ENCODE measurements at places on chromosomes 13 and 19.
A peak's percentile ranks its signal among the peaks of the same experiment; 100 is the strongest.

- peak; percentile 36 for DNase-seq
Observed at GRCh38 chr19:47231215-47232054, 436 bp upstream of the BBC3 start.

DNA sequence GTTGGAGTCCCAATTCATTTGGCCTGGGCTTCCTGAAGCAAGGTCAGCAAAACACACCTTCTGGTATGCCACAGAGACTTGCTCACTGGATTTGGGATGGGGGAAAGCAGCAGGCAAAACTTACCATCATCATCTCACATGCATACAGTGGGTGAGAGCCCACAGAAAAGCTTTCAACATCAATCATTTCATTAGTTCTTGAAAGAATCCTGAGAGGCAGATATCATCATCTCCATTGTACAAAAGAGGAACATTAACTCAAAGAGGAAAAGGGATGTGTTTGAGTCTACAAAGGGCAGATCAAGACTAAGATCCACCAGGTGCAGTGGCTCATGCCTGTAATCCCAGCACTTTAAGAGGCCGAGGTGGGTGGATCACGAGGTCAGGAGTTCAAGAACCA lies 6.4 kb downstream of the WDR87 start:
- no peak for DNase-seq

DNA sequence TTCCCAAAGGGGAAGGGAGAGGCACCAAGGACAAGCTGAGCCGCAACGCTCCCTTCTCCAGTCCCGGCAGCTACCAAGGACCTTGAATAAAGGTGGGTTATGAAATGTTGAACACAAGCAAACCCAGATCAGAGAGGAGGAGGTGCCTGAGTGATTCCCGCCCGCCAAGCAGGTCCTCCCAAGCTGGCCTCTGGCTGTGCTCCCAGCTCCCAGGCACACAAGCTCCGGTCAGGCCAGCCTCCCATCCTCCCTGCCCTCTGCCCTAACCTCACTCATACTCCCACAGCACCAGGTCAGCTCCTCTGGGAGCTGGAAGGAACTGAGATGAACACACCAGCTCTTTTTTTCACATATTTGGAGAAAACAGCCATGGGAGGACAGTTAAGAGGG lies 3.7 kb downstream of the NAPA start:
- DNase-seq: no peak

GRCh38 chr13:45658586-45659235 lies 43.2 kb upstream of the ERICH6B start:
- DNase-seq: no peak

GRCh38 chr19:31970027-31970461 lies 375.4 kb upstream of the ZNF507 start:
- DNase-seq: no peak

DNA sequence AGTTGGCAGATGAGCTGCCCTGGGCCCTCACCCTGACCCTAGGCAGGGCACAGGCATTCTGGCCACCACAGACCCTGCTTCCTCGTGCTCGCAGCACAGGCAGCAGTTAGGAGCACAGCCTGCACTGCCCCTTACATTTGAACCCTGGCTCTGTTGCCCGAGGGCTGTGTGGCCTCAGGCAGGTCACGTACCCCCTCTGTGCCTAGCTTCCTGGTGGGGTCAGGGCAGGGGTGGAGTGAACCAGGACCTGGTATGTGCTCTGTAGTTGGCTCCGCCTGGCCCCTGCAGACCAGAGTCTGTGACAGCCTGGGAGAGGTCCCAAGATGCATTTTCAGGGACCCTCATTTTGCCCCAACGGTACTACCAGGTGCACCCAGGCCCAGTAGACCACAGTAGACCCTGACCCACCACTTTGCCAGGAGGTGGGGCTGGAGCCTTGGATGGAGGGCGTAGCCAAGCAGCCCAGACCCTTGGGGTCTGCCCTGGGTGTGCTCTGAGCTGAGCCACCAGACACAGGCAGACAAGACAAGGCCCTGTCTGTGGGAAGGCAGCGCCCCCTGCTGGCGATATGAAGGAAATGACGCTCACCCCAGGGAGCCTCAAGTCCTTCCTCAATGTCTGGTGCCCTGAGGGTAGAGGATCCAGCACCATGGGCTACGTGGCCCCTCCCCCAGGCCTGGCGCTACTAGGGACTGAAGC lies 9.1 kb downstream of the LYL1 start:
- DNase-seq: peak; percentile 75

DNA sequence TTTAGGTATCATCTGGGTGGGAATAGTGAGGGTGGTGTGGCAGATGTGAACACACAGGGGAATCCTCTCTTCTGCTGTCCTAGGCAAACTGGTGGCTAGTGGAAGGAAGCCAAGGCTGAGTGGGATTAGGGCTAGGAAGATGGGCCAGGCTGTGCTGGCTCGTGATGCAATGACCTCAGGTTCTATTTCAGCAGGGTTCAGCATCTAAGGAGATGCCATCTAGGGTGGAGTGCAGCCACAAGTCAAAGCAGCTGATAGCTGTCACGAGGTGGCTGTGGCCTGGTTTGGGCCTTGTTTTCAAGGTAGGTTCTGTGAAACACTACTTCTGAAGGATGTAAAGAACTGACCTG lies 21.6 kb downstream of the ARL11 start:
- DNase-seq: no peak

GRCh38 chr19:29644210-29644609 lies 21.1 kb upstream of the PLEKHF1 start:
- DNase-seq: no peak

DNA sequence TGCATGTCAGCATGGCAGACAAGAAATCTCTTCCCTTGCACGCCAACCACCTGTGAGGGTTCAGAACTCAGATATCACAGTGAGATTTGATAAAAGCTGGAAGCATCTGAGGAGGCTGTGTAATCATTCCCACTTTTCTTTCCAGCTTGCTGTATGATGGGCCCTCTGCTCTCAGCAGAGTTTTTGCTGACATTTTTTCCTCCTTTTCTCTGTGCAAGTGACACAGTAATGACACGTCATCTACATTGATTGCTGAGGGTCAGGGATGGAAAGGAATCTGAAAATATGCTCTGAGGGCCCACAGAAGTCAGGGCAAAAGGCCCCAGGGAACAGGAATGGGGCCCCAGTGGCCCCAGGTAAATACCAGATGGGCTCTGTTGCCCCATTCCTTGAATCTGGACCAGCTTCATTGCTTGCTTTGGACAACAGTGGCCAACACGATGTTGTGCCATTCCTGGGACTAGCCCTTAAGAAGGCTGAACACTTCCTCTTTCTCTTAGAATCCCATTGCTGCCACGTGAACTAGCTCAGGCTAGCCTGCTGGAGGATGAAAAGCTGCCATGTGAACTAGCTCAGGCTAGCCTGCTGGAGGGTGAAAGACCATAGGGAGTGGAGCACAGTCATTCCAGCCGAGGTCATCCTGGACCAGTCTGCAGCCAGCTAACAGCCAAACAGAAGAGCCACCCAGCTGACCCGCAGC lies 68.2 kb downstream of the CACNA1A start:
- DNase-seq: no peak

DNA sequence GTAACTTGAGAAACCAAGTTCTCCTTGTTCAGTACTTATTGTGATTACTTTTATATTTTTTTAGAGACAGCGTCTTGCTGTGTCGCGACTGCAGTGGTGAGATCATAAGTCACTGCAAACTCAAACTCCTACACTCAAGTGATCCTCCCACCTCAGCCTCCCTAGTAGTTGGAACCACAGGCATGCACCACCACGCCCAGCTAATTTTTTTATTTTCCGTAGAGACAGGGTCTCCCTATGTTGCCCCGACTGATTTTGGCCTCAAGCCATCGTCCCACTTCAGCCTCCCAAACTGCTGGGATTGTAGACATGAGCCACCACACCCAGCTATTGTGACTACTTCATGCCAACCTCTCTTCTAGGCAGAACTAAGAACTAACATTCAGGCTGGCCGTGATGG lies 8.3 kb downstream of the C19orf53 start:
- no peak for DNase-seq

DNA sequence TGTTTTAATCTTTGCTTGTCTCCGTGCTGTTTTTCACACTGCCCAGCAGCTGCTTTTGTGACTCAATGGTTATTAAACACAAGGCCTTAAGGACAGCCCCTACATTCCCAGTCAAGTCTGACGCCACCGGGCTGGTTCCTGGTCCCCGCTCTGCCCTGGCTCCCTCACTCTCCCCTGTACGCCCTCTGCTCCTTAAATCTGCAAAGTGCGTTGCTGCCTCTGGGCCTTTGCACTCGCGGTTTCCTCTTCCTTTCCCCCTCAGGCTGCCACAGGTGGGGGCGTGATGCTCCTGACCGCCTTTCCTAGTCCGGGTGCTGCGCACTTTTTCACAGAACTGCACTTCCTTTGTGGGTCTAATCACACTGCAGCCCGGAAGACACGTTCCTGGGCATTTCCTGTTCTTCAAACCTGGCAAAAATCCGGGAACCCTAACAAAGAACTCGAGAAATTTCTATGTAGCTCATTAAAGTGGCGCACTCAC lies 25.6 kb downstream of the NOSIP start:
- DNase-seq: no peak

Data from AML-193 (cell line).